Activated naive CD4-positive, alpha-beta T cell treated with anti-CD3 and anti-CD28 coated beads, Interleukin-2, amount 50 U/mL, for 72 hours (primary cell): ENCODE measurements at places on chromosomes 13 and 19. TPM values are rescaled to one million over a fixed set of nuclear protein-coding genes. Genes with fewer than 3 reads are reported as not detected.

Gene FPR1
- total RNA-seq: not detected

Gene KLK3
- total RNA-seq: not detected

Gene GNA15
- total RNA-seq: 105 TPM

Gene ZNF665
- total RNA-seq: 3.1 TPM

- DNase-seq: no peak
Measured at GRCh38 chr13:28582225-28582891, 76.6 kb upstream of the POMP start.

- no peak for DNase-seq
Measured at GRCh38 chr13:63948045-63948444, 2532.4 kb upstream of the PCDH20 start.

DNA sequence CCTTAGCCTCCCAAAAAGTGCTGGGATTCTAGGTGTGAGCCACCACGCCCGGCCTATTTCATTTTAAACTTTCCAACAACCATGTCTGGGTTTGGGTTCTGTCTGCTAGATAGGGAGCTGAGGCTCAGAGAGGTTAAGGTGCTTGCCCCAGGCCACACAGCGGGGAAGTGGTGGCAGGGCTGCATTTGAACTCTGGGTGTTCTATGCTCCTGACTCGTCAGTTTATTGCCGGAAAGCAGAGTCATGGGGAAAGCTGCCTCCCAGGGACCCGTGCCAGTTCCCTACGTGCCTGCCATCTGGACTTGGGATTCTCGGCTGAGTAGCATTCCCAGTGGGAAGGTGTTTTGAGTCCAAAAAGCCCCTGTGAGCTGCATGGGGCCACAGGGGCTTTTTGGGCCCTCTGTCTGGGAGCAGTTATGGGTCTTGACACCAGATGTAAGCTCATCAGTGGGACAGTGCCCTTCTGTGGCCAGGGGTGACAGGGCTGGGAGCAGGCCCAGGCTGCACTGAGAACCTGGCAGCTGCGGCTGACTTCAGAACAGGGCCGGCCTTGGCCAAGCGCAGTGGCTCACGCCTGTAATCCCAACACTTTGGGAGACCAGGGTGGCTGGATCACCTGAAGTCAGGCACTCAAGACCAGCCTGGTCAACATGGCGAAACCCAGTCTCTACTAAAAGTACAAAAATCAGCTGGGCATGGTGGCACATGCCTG lies 10.9 kb downstream of the RFX1 start:
- no peak for DNase-seq

GRCh38 chr13:23915308-23915707 lies 18.0 kb upstream of the C1QTNF9B start:
- DNase-seq: no peak

- DNase-seq: no peak
Measured at GRCh38 chr13:36796052-36796451, 23.0 kb upstream of the RFXAP start.

DNA sequence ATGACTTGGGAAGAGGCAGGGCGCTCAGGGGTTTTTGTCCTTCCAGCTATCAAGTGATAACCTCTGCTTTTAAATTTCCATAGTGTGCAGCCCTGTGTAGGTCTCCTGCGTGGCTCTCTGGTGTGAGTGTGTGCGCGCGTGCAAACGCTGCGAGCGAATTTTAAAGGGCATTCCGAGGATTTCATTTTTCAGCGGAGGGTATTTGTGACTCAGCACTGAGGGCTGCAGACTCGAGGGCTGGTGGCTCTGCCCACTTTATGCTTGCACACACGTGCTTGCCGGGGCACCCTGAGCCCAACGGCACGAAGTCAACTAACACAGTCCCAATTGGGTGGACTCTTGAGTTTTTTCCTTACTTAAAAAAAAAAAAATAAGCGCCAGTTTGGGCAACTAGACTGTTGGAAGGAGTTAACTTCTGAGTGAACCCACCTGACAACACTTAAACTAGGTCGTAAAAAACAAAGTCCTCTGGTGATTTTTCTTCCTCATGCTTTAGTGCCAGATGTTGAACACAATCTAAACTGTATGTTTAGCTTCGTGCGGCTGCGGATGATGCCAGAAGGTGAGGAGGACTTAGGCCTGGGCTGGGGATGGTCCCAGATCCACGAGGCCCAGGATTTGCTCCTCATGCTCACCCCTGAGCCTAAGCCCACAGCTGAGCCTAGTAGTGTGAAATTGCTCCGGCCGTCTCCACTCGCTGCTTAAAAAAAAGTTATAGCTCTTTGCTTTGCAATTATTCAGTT lies 2.1 kb downstream of the FGF9 start:
- no peak for DNase-seq

- no peak for DNase-seq
Measured at GRCh38 chr13:101416181-101417042, at the start of gene NALCN. Gene NALCN, minus strand, starts transcription at chr13:101416508. Its CDS starts 17,382 bp downstream, at chr13:101399126.

DNA sequence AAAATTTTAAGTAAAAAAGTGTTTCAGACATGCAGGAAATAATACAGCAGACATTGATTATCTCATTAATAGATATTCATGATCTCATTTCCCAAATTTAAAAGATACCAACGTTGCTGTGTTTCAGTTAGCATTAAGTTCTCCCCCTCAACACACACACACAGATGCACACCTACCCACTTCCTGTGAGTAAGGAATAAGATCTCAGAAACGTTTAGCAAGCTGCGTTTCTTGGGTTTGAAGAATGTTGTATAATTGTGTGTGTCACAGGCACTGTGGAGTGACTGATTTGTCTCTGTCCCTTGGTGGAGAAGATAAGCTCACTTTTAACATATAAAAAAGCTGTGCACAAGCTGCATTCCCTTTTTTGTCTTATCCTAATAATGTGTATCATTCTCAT lies 196.8 kb downstream of the PDS5B start:
- no peak for DNase-seq
